Activated T-cell treated with anti-CD3 and anti-CD28 coated beads, Interleukin-2, amount 50 U/mL, for 72 hours (primary cell): ENCODE measurements at places on chromosomes 2 and 18. TPM values are rescaled to one million over a fixed set of nuclear protein-coding genes. Genes with fewer than 3 reads are reported as not detected.

CD28 gene
- 206 TPM for total RNA-seq

- H3K36me3 ChIP-seq, result peaks cover 10% of the 10 kb centered on the region
- no peak overlapping the region for H3K4me3 ChIP-seq
- no peak overlapping the region for H3K27ac ChIP-seq
- DNase-seq, result no peak
These were observed 198.1 kb downstream of the SATB2 start for GRCh38 chr2:199259671-199260070.

TACR1 gene
- total RNA-seq, result not detected

DNA sequence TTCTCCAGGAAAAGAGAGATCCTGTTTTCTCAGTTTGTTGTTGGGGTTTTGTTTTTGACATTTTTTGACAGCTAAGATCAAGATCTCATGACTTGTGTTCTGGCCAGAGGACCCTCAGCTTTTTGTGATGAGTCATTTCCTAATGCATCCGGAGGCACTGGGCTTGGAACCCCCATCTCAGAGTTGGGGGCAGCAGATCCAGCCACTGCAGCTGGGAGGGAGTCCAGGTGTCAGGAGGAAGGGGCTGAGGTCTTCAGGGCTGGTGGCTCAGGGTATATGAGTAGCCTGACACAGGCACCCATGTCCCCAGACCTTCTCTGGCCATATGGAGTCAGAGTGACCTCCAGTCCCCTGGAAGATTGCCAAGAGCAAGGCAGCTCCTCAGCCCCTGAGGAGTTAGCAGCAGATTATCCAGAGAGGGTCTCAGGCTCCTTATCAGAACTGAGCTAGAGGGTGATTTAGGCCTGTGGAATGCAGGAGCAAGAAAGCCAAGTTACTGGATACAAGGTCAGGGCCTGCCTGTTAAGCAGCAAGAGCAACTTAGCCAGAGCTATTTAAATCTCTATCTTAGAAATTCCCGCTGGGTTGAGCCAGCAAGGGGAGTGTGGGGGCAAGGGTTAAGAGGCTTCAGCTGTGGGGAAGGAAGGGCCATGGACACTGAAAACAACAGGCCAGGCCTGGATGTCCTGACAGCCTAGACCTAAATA is 62.4 kb downstream of the TANC1 start:
- H3K36me3 ChIP-seq, result no peaks in the 10 kb centered on the region
- no peaks in the 10 kb centered on the region for H3K4me1 ChIP-seq
- H3K4me3 ChIP-seq, result no peak overlapping the region
- DNase-seq, result no peak

RAB6C gene
- not detected for total RNA-seq
